ENCODE measurements at places on chromosomes 1 and 21. TPM values are rescaled to one million over a fixed set of nuclear protein-coding genes. Genes with fewer than 3 reads are reported as not detected.

- no peak overlapping the region for H3K4me3 ChIP-seq
- H3K36me3 ChIP-seq = no peaks in the 10 kb centered on the region
- H3K27me3 ChIP-seq = no peaks in the 10 kb centered on the region
- peaks cover 15% of the 10 kb centered on the region for H3K4me1 ChIP-seq
Observed at GRCh38 chr1:41474490-41475271, 9.8 kb downstream of the EDN2 start.

The OLFM3 gene
- total RNA-seq = not detected

GRCh38 chr21:18522181-18522972, 118.8 kb upstream of the TMPRSS15 start:
- no peak for DNase-seq
- no peak overlapping the region for H3K4me3 ChIP-seq
- H3K27ac ChIP-seq = no peak overlapping the region
- H3K4me1 ChIP-seq = no peaks in the 10 kb centered on the region
- no peaks in the 10 kb centered on the region for H3K27me3 ChIP-seq

The TMIGD3 gene
- not detected for total RNA-seq

Measured in SJSA1 (cell line).